ENCODE measurements at places on chromosomes 4 and X.

DNA sequence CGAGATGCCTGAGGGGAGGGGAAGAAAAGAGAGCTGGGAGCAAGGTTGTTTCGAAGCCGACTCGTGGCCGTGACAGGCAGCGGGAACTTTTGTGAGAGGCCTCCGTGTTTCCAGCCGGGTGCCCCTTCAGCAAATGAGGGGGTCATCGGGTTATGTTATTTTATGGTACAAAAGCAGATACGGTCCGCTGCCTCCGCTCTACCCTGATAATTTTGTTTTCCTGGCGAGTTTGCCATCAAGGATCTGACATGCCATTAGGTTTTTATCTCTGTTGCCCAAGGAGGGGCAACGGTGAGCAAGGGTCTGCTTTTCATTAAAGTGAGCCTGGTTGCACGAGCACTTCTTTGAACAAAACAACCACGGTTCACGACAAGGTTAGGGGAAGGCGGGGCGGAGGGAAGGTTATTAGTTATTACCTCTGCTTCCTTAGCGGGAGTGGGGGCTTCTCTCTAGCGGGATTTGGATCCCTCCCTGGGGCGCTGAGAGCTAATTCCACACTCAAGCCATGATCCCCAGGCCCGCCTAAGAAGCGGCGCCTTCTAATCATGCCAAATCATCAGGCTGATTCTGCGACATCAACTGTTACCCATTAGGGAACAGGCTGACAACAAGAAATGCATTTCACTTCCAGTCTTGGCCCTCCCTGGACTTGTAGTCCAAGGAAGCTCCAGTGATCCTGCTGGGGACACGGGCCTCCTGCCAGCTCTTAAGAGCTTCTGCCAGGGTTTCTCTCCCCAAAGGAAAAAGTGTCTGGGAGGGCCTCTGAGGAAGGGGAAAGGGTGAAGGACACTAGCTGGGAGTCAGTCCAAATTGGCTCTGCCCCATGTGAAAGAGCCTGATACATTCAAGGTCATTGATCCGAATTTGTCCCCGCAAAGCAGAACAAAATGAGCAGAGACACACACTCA, 617.7 kb downstream of the MID1IP1 start:
- no peak for DNase-seq

DNA sequence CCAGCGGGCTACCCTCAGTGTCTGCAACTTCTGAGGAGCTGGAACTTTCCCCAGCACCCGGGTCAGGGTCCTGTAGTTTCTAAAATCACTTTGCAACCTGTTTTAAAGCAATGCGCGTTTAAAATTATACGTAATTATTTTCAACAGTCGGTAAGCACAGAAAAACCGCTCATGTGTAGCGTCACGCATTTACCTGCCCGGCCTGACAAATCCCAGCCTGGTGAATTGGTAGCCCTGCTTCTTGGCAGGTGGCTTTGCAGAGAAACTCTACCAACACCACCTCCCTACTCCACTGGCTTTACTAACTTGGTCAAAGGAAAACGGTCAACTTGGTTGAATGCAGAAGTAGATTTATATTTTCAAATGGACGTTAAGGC, 640 bp downstream of the BANK1 start:
- no peak for DNase-seq

DNA sequence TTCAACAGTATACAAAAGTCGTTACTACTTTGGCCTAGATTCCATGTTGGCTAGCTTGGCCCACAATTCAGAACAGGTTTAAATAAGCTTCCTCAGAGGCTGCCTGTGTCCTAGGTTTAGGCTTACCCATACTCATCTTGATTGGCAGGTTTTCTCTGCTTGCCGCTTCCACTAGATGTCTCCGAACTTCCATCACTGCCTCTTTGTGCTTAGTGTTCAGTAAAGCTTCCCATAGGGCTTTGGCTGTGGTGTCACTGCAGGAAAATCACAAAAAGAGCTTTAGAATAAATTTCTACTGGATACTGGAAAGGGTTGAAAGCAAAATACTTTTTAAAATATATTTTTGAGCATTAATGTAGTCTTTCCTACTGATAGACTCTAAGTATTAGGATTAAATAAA, 52.4 kb downstream of the SCFD2 start:
- peak; percentile 6 for DNase-seq

- DNase-seq, result no peak
Measured at GRCh38 chr4:169164669-169165415, 105.9 kb downstream of the SH3RF1 start.

DNA sequence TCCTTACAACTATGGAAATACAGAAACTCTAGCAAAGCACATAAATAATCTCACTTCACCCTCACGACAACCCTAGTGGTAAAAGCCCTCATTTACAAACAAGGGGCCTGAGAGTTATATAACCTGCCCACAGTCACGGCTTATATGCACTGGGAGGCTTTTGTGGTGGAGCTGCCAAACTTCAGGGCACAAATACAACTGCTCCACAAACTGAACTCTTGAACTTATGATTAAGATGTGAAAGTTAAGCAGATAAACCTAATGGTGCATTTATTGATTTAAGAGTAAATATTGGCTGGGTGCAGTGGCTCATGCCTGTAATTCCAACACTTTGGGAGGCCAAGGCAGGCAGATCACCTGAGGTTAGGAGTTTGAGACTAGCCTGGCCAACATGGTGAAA, 19.0 kb downstream of the SLC2A9 start:
- no peak for DNase-seq

DNA sequence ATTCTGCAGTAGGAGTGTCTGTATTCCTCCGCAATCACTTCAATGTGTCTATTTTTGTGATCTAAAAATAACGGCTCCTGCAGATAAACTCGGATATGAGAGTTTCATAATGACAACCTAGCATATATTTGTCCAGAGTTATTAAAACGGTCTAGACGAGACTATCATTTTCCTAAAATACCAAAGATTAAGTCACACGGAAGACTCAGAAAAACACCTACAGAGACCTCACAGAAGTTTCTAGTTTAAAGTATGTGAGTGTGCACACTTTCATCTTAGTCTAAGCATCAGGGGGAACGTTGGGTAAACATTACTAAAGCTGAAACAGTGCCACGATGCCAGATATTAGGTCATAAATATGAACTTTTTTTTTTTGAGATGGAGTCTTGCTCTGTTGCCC, 156.9 kb downstream of the AFAP1 start:
- DNase-seq, result no peak

DNA sequence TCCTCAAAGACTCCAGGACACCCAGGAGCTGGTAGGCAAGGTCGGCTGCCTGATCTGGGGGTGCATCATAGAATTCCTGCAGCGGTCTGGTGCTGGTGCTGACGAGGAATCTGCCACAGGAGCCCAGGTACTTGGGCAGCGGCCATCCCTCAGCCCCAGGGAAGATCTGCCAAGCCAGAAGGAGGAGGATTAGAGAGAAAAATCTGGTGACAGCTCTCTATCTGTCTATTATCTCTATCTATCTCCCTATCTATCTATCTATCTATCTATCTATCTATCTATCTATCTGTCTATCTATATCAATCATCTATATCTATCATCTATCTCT, 46.7 kb downstream of the DIPK2B start:
- DNase-seq, result no peak

DNA sequence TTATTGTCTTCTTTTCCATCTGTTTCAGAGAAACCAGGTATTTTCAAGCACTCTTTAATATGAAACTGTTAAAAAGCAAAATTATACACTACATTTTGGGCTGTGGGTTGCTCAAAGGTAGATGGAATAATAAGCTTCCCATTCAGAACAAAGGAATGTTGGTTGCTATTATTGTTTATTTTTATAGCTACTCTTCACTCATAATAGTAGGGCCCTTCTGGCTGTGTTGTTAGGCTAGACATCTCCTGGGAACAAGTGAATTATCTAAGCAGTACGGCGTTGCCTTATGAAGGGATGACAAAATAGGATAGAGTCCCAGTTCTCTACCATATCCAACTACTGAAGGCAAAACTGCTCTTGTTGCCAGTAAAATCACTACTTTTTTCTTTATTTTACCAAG, 34.2 kb downstream of the TENM3 start:
- no peak for DNase-seq

DNA sequence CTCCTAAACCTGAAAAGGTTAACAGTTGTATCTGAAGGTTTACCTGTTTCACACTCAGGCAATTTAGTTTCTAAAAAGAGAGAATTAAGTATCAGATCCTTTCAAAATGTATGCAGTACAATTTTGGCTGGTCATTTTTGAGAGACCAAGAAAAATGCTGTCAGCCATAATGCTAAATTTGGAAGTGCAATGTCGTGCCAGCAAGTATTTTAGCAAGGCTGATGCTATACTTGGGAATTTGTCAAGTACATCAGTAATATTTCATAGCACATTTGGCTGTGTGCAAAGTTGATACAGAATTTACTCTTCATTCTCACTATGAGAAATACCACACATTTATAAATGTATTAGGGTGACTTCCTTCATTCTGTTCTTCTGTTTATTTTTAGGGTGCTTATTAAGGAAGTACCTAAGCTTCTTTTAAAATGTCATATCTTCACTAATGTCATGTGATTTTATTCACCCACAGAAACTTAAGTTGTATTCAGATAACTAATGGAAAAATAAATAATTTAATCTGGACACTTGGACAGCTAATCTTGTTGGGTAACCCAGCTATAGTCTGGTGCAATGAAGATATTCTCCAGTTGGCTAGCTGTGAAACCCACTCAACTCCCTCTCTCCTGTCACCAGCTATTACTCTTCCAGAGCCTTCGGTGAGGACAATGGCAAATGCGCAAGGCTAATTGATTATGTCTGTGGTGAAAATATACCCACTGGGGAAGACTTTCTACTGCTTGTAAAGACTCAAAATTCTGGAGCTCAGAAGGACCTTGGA, 84.2 kb upstream of the TLL1 start:
- DNase-seq, result no peak

- DNase-seq, result no peak
Measured at GRCh38 chr4:55722132-55722531, 86.0 kb upstream of the NMU start.

DNA sequence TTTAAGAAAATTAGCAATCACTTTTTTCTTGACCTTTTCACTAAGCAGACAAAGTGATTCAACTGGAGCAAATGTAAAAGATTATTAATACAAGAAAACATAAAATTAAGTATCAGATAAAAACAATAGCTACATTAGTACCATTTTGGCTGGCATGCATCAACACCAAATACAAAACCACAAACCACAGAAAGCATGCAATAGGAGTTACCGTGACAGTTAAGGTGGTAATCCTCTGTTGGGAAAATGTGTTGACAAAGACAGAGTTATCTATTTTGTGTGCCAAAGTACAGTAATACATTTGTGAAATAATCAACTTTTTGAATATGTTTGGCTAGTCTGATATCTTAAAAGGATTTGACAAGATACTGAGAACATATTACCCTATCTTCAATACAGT, 89.8 kb upstream of the ETNPPL start:
- DNase-seq, result no peak

- DNase-seq, result no peak
Measured at GRCh38 chrX:37830371-37830770, 17.0 kb downstream of the DYNLT3 start.

- no peak for DNase-seq
Measured at GRCh38 chr4:168273838-168274237, 44.7 kb downstream of the DDX60 start.

DNA sequence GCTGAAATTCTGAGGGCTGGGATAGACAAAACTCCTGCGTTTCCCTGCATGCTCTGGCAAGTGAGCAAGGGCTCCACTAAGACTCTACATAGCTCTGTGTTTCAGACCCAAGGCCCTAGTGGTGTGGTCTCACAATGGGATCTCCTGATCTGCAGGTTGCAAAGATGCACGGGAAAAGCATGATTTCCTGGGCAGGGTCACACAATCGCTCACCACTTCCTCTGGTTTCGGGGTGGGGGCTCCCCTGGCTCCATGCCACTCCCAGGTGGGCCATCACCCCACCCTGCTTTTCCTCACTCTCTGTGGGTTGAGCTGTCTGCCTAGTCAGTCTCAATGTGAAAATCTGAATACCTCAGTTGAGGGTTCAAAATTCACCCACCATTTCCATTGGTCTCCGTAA, 111.5 kb downstream of the KLF8 start:
- no peak for DNase-seq

GRCh38 chrX:37776987-37777325, 2.9 kb upstream of the CYBB start:
- no peak for DNase-seq

DNA sequence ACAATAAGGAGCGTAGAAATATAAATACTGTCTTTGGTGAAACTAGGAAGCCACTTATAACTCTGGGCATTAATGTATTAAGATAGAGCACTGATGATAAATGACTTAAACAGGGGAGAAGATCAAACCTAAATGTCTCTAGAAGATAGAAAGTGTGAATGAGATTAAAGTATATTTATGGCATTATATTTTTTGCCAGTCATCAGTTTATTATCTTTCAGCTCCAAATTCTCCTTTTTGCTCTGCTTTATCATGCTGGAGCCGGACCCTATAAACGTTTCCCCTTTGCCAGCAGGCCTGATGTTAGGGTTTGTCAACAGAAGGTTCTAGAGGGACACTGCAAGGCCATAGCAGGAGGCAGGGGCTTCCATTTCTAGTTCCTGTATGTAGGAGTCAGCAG, 76.4 kb downstream of the TBC1D19 start:
- DNase-seq, result no peak

DNA sequence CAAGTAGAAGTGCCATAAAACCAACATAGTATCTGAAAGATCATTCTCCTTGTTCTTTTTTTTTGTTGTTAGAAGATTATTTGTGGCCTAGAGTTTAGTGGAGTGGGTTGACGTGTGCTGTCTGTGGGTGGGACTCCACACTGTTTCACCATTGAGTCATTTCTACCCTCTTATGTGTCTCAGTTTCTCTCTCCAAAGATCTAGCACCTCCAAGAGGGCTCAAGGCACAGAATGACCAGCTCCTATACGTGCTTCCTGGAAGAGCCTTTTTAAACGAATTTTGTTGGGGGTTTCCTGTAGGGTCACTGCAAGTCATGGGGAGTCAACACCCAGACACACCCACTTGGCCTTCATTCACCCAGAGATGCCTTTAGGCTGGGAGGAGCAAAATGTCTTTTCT, 150.1 kb downstream of the KLF8 start:
- no peak for DNase-seq

- no peak for DNase-seq
Measured at GRCh38 chr4:79977131-79977840, 95.7 kb downstream of the ANTXR2 start.

DNA sequence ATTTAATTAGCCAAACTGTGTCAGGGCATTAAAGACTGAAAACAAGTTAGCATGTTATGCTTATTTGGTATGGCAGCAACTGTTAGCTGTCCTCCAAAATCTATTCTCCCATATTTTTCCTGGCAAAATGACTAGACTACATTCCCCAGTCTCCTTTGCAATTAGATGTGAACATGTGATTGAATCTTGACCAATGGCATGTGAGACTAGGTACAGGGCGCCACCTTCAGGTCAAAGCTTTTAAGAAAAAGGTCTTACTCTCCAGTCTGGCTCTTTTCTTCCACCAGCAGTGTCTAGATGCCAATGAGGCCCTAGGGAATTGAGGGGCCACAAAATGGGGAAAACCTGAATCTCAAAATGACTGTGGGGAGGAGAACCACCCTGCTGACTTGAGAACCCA, 408.2 kb downstream of the SMARCA1 start:
- DNase-seq, result no peak

DNA sequence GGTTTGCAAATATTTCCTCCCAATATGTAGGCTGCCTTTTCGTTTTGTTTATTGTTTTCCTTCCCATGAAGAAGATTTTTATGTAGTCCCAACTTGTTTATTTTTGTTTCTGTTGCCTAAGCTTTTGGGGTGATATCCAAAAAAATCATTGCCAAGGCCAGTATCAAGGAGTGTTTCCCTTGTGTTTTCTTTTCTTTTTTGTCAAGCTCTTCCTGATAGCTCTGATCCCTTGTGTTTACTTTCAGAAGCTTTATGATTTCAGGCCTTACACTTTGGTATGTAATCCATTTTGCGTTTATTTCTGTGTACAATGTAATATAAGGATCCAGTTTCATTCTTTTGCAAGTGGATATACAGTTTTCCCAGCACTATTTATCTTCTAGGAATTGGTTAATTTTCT, 93.9 kb downstream of the KLHL13 start:
- no peak for DNase-seq
